ENCODE measurements at places on chromosomes 7 and 10.

DNA sequence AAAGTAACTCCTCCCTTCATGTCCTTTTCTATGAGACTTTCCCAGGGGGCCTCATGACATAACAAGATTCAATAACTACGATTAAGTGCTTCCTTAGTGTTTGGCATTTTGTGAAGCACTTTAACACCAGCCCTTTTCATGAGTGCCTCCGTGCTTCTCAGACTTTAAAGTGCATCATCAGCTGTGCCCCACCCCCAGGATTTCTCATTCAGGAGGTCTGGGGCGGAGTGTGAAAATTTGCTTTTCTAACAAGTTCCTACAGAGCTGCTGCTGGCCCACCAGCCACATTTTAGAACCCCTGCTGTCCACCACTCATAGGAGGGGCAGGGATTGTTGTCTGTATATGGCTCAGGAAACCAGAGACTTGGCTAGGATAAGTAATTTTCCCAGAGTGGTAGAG, 445.3 kb downstream of the LRMDA start:
- DNase-seq = no peak

DNA sequence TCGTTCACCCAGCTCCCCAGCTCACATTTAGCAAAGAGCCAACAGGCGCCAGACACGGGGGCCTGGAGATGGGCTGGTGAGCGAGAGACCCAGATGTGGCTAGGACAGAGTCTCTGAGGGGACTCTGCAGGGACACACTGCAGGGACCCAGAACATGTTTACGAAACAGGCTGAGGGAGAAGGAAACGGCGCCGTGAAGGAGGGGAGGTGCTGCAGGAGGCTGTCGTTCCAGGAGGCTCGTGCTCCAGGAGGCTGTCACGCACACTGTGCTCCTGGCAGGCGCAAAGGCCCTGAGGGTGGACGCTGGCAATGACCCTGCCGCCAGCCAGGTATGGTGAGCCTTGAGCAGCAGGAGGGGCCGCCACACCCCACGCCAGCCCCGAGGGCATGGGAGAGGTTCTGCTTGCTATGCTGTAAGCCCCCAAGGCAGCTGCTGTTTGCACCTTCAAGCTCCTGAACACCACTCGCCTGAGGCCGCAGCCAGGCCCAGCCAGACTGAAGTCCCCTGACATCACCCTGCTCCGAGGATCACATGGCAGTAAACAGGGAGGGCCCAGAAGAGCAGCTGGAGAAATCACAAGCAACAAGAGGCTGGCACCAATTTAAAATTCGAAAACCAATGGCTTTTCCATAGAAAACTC, 27.3 kb downstream of the ADAP1 start:
- DNase-seq = no peak

DNA sequence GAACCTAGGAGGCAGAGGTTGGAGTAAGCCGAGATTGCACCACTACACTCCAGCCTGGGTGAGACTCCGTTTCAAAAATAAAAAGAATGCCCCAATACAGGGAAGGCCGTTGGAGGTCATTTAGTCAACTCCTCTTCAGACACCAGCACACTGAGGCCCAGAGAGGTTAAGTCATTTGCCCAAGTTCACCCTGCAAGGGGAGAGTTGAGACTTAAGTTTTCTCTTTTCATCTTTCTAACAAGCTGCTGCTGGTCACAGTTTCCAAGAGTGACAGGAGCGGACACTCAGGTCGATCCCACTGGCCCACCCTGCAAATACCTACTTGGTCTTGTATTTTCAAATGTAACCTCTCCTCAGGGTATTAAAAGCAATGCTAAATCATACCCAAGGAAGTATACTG, 30.4 kb upstream of the VCL start:
- no peak for DNase-seq

- no peak for DNase-seq
Measured at GRCh38 chr7:51019191-51019844, 236.6 kb upstream of the GRB10 start.

- DNase-seq = no peak
Measured at GRCh38 chr10:68517188-68517587, 10.1 kb downstream of the SLC25A16 start.

DNA sequence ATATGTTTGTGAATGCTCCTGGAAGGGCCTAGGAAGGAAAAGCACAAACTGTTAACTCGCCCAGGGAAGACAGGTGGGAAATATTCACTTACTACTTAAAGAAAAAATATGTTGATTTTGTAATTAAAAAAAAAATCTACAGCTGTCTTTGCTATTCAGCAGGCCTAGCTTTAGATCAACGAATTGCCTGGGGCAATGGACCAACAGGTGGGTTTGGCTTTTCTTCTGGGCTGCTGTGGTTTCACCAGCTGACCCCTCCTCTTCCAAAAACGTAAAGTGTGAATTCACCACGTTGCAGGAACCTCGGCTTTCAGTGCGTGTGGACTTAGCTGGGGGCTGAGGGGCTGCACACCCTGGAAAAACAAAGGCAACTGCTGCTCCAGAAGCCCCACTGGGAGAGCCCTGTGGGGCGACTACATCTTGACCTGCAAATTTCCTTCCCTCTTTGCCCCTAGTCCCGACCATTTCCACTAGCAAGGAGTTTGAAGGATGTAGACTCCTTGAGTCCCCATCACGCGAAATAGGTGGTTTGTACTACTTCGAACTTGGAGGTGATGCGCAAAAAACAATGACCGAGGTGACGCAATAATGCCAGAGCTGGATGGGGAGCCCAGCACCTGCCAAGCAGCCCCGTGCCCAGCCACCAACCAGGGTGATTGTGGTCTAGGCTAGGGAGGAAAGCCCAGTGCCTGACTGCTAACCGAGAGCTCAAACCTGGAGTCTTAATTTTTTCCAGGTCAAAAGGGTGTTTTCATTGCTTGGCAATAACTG, 7.4 kb downstream of the PRLHR start:
- no peak for DNase-seq

DNA sequence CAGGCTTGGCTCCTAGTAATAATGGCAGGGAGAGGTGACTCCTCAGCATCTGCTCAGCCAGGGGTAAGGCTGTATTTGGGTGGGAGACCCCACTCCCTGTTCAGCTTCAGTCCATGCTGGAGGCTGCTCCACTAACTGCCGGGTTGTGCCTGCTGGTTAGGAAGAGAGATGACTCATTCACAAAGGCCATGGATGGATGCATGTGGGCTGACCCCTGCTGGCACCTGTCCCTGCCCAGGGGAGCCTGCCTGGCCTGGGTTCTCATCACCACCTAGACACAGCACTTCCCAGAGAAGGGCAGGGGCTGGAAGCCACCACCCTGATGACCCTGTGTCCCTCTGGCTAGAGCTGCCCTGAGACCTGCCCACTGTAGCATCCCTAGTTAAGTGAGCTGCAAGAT, 59.0 kb downstream of the VSTM4 start:
- no peak for DNase-seq

- DNase-seq = no peak
Measured at GRCh38 chr7:93196336-93196735, 29.9 kb downstream of the HEPACAM2 start.

GRCh38 chr10:79316671-79317431, 30.4 kb upstream of the PPIF start:
- DNase-seq = no peak

GRCh38 chr7:93242106-93242505, 9.9 kb downstream of the VPS50 start:
- DNase-seq = no peak

DNA sequence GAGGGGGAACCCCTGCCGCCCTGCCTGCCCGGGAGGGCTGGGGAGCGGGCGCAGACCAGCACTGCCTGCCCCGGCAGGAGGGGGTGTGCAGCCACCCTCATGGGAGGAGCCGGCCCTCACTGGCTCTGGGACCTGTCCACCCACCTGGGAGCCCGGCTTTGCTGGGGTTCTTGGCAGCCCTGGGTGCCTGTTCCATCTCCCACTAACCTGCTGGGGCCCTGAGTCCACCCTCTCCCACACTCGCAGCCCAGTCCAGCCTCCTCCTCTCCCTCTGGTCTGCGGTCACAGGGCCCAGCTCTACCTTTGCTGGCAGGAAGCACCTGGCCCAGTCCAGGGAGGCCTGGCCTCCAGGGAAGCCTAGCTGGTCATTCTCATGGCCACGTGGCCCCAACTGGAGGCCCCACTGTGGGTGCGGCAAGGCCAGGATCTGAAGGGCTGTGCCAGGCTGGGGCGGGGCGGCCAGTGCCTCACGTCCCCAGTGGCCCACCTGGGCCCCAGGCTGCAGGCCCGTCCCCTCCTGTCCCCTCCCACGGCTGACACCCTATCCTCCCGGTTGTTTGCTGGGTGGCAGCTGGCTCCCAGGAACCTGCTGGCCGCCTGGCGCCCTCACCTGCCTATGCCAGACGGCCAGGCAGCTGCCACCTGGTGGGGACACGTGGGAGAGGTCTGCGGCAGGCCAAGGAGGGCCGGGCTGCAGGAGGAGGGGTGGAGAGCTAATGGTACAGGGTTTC, at the start of gene TMEM184A:
Gene TMEM184A (minus strand): TSS at position 393 of the 731 bp plus-strand sequence. CDS start 721 bp downstream, outside the sequence.
- peak; percentile 47 for DNase-seq

- no peak for DNase-seq
Measured at GRCh38 chr7:148155000-148155399, 435.6 kb upstream of the C7orf33 start.

DNA sequence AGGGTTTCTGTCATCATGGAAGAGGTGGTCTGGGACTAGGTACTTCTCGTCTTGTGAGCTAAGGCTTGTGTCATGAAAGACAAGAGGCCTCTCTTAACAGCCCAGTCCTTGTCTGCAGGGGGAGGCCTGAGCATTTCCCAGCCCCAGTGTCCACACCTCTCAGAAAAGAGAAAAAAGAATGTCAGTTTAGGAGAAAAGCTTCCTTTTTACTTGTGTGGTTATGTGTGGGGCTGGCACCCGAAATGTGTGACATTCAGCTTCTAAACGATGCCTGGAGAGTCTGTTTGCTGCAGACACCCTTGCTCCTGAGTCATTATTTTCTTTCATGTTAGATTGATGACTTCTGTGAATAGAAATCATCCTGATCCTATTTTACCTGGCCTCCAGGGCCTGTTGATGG, 67.4 kb downstream of the LANCL2 start:
- DNase-seq = no peak

DNA sequence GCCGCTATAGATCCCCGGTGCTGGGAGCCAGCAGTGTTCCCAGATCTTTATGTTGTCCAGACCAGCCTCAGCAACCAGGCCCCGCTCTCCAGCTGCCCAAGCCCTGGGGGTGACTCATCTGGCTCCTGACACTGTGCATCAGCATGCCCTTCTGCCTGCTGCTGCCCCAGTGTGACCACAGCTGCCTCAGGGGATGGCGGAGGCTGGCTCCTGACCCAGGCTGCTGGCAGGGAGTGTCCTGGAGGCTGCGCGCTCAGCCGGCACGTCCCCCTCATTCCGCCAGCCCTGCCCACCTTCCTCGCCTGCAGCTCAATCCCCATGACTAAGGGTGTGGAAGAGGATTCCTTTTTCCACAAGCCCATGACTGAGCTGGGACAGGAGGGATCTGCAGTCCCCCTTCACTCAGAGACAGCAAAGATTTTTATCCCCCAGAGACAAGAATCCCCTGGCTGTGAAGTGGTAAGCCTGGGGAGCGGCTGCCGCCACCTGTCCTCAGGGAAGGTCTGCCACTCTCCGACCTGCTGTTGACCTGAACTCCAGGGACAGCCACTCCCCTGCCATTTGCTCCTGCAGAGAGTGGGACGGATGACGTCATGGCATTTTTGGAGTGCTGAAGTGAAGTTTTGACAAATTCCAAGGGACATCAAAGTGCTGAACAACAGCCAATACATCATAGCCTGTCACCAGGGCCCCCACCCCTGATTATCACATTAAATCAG, 182.8 kb upstream of the BMPER start:
- peak; percentile 58 for DNase-seq

DNA sequence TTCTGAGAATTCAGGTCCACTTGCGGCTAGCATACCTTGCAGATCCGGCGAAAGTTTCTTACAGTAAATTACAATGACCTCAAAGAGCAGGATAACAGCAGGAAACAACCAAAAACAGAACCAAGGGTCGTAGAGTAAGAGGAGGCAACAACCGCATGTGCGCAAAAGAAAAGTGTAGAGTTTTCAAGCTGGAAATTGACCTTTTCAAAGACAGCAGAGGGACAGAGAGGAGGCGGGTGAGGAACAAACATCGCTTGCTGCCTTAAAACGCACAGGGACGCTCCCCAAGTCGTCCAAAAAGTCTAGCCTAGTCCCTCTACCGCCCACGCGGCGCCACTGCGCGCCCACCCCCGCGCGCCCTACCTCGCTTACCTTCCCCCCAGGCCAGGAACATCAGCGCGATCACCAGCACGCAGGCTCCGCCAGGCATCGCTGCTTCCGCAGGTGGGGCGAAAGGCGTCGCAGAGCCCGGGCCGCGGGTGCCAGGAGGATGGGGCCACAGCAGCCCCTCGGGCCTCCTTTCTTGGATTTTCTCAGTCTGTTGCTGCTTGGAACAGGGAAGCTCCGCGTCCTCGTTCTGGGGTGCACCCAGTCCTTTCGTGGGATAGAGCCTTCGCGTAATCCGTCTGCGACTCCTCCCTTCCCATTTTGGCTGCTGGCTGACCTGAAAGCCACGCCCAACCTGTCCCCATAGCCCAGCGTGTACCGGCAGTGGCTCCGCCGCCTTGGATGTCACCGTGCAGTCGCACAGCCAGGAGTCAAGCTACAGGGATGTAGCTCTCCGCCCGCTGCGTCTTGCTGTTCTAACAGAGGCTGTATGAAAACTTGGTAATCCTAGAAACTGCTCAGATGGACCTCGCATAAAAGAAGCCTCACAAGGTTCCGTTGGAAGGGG, at the start of gene VWDE:
Gene VWDE (minus strand): TSS at position 579 of the 895 bp plus-strand sequence. CDS start 149 bp downstream, at position 430.
- peak; percentile 67 for DNase-seq
